Left colon (tissue), 2 donors: ENCODE measurements at places on chromosomes 2 and 18. TPM values are rescaled to one million over a fixed set of nuclear protein-coding genes. Genes with fewer than 3 reads are reported as not detected.

The FLACC1 gene
- 1.3 TPM for total RNA-seq

The SLC4A1AP gene
- 14.9 TPM for total RNA-seq

The KDSR gene
- total RNA-seq: 32.6 TPM

- no peak for DNase-seq
These were observed 1361.8 kb upstream of the DDX18 start for GRCh38 chr2:116452651-116453050.

DNA sequence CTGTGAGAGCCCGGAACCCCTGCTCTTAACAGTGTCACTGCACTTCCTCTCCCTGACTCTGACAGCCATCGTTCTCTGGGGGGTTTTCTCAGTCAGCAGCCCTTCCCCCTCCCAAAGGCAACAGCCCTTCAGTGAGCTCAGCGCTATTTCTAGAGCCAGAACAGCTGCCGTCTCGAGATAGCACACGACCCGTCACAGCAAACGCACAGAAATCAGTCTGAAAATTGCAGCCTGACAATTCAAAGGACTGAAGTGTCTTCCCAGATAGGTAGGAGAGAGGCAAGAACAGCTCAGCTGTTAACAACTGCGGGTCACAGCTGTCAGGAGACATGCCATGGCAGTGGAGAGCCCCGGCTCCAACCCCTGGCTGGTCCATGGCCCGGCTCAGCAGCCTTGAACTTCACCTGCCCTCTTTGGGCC, 45.4 kb downstream of the ST8SIA5 start:
- no peak for DNase-seq

The LRRTM1 gene
- total RNA-seq: 0.34 TPM

The MERTK gene
- 9.2 TPM for total RNA-seq

The DYNAP gene
- not detected for total RNA-seq

DNA sequence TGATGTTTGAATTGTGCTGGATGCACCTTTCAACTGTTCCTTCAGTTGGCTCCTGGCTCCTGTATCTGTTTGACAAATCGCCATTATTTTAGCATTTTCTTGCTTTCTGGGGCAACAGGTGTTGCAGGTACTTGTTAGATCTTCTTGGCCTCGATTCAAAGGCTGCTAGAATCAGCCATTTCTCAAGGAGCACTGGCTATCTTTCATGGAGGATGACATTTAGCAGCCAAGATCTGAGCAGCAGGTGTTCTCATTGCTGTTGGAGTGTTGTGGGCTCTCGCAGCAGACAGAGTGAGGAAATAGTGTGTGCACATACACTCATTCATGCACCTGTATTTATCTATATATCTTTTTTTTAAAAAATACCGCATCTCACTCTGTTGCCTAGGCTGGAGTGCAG, 52.2 kb downstream of the INPP5D start:
- DNase-seq: no peak
